ENCODE measurements at places on chromosomes 1 and 21.
A peak's percentile ranks its signal among the peaks of the same experiment; 100 is the strongest.

DNA sequence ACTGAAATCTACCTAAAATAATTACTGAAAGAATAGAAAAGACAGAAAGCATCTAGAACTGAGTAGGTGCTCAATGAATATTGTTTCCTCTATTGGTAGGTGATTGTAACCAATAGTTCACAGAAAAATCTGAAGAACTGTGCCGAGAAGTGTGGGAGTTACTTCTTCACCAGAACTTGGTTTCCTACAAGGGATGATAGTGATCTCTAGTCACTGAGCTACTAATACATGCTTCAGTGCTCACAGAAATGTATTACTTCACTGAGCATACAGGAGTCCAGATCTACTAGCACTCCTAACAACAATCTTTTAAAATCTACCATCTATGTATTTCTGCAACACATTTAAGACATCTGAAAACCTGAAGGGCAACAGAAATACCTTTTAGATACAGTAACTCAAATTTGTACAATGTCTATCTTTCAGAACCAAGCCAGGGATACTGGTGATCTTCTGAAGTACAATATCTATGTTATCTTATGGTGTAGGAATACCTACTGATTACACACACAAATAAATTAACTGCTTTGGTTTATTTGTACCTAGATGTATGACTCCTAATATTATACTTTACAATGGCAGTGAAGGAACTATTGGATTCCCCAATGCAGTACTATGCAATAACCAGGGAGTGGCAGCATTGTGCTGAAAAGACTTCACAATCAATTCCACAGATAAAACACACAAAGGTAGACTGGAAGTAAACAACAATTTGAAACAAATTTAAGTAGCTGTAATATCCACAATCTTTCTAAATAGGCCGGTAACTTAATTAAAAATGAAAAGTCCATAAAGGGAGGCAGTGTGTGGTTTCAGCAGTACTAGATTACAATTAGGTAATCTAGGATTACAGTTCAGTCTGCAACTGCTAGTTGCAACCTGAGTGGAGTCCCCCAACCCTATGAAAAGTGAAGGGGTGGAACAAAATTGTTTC, 243.0 kb downstream of the SLC45A1 start:
- no peak for DNase-seq

- no peak for DNase-seq
Observed at GRCh38 chr1:205321959-205322283, 376 bp upstream of the NUAK2 start.

GRCh38 chr1:156438278-156438987, 62.1 kb downstream of the MEF2D start:
- no peak for DNase-seq

- peak; percentile 98 for DNase-seq
Observed at GRCh38 chr1:9539165-9539828, at the start of gene SLC25A33. SLC25A33 (plus strand) TSS chr1:9539465; CDS start chr1:9539692, 227 bp downstream.

- no peak for DNase-seq
Observed at GRCh38 chr1:156593661-156593989, 2.0 kb downstream of the NAXE start.

DNA sequence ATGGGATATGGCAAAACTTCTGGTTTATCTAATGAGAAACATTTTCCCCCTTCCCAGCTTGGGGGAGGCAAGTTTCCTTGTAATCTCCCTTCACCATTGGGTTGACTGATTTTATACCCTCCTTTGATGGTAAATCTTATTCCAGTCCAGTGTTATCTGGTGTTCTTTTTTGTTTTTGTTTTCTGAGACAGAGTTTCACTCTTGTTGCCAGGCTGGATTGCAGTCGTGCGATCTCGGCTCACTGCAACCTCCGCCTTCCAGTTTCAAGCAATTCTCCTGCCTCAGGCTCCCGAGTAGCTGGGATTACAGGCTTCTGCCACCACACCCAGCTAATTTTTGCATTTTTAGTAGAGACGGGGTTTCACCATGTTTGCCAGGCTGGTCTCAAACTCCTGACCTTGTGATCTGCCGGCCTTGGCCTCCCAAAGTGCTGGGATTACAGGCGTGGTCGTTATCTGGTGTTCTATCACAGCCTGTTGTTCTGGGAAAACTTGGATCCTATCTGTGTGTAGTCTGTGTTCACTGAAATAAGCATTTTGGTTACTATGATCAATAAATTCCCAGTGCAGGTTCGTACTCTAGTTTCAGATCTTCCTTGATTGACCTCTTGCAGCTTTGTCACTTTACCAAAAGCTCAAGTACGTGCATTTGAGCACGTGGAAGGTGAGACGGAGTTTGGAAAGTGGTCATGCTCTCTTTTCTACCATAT, 281.1 kb downstream of the NCAM2 start:
- DNase-seq = no peak

- DNase-seq = no peak
Observed at GRCh38 chr1:240188139-240188538, 96.5 kb downstream of the FMN2 start.

GRCh38 chr1:95041491-95042165, 31.1 kb downstream of the ALG14 start:
- DNase-seq = no peak

DNA sequence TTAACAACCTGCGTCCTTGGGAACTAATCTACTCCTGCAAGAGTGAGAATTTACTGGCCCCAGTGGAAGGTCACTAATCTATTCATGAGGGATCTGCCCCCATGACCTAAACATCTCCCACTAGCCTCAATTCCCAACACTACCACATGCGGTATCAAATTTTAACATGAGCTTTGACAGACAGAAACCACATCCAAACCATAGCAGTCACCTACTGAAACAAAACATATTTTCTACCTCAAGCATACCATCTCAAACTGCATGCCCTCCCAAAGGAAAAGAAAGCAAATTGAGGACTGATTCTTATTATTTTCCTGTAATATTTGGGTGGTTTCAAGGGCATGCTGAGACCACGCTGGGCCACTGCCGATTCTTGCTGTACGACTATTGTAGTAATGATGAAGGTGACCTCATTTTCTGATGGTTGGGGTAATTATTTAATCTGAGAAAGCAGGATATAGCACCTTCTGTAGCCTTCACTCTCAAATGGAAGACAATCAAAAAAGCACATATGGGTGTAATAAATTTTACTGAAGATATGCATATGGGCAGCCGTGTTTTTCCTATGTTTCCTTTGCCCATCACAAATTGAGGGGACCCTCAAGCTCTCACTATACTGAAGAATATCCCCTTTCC, 13.2 kb upstream of the GBP5 start:
- DNase-seq = no peak

DNA sequence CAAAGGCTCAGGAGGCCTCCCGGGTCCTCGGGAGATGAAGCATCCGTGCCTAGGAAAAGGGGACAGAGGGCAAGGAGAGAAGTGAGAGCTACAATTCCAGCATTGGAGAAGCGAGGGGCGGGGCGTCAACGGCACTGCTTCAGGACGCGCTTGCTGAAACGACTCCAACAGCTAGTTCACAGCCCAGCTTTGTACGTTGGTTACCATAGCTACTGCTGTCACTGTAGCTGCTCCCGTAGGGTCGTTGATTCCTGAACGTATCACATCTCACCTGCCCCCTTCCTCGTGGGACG, 63.1 kb downstream of the TOR1AIP2 start:
- DNase-seq = no peak

DNA sequence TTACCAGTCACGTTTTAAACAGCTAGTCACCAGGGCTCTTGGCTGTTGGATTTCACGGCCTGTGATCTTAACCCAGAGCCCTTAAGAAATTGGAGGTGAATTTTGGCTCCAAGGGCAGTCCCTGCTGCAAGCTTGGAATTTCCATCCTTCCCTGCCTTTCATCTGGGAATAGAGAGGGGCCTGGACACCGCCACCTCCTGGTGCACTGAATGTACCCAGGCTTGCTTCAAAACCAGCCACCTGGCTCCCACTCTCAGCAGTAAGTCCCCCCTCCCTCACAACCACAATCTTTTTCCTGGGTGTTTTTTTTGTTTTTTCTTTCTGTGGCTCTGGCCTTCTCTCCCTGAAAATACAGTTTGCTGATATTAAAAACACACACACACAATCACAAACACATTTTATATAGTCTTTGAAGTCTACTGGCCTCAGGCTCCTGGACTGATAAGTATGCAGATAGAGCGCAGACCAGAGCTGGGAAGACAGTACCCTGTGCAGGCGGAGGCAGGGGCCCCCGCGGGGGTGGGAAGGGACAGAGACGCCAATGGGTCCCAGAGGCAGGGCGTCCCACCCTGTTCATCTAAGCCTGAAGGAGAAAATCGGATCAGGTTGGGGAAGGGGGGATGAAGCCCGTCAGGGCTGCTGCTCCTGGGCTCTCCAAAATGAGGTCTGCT, 65.8 kb upstream of the IGSF21 start:
- no peak for DNase-seq

- DNase-seq = no peak
Observed at GRCh38 chr1:118947003-118947765, 41.0 kb downstream of the TBX15 start.

- no peak for DNase-seq
Observed at GRCh38 chr21:25398630-25399029, 208.7 kb downstream of the MRPL39 start.

- no peak for DNase-seq
Observed at GRCh38 chr1:175922254-175922881, 179.0 kb upstream of the TNR start.

DNA sequence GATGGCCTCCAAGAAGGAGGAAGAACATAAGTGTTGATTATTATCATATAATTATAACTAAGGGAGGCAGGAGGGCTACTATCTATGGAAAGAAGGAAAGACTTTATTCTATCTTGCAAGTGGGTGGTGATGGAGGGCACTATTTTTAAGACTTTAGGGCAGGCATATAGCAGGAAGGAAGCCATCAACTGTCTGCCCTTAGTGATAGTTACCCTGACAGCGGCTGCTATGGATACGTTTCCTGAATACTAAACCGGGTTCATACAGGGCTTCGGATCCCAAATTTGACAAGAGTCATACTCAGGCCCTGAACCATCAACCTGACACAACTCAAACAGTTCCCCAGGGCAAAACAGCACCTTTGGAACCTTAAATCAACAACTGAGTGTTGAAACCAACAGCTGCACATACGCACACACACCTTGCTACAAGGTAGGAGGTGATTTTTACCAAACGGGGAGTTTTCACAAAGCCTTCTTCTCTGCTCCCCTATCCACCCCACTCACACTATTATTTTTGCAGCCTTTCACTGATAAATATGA, 397.2 kb downstream of the OMA1 start:
- no peak for DNase-seq

- no peak for DNase-seq
Observed at GRCh38 chr1:198763298-198763714, 124.5 kb downstream of the PTPRC start.

- DNase-seq = no peak
Observed at GRCh38 chr1:167149793-167150491, 56.1 kb downstream of the STYXL2 start.

DNA sequence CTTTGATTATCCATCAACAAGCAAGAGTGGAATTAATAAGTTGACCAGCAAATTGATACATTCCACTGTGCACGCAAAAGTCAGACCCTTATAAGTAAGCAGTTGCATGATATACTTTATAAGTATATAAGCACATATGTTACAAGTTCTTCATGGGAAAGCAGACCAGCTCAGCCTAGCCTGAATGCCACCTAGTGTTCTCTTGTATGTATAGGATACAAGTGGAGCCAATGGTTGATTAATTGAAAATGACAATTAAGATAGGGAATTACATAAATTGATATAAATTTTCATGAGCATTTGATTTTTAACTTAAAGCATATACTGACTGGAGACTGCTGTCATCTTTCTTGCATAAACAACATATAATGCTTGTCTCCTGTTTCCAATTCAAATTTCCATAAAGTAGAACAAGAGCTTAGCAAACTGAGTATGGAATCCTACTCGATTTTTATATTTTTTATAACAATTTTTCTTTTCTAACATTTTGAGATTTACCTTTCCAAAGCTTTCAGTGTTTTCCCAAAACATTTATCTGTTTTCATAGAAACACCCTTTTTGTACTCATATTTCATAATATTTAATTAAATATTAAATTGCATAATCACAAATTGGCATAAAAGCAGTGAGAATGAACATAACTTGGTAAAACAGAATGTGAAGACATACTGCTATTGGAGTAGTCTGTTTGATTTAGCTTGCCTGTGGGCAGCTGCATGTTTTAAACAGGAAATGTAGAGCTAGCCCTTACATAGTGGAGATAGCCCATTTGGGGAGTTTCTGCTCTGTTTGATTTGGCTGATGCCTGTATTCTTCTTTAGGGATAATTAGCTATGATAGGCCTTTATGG, 62.8 kb downstream of the MAGI3 start:
- DNase-seq = no peak

DNA sequence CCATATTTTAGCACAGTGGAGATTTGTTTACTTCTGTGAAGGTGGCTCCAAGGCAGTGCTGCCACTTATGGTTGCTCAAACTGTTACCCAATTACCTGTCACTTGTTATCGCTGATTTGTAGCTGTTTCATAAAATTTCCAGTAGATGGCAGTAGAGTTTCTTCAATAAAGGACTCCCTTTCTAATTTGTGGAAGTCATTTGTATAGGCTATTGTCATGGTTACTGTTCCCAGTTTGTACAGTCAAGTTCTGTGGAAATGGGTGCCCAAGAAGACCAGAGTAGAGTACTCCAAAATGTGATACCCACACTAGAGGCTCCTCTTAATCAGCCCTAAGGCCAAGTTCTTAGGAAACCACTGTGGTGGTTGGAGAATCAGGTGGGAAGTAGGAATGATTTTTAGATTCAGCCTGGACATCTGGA, 186.1 kb downstream of the CLEC20A start:
- no peak for DNase-seq

GRCh38 chr21:45887120-45887611, 94.4 kb upstream of the COL6A1 start:
- no peak for DNase-seq

DNA sequence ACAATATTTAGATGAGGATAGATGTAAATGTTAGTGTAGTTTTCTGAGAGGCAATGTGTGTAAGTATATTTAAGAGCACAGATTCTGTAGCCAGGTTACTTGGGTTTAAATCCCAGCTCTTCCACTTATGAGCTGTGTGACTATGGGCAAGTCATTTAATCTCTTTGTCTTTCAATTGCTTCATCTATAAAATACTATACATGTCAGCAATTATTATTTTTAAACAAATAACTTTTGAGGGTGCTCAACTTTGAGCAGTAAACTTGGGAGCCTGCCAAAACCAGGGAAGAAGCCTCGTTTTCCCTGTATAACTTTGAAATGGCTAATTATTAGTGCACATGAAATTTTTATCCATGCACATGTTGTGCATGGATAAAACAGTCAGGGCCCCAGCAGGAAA, 222.8 kb downstream of the FOXD2 start:
- DNase-seq = no peak

DNA sequence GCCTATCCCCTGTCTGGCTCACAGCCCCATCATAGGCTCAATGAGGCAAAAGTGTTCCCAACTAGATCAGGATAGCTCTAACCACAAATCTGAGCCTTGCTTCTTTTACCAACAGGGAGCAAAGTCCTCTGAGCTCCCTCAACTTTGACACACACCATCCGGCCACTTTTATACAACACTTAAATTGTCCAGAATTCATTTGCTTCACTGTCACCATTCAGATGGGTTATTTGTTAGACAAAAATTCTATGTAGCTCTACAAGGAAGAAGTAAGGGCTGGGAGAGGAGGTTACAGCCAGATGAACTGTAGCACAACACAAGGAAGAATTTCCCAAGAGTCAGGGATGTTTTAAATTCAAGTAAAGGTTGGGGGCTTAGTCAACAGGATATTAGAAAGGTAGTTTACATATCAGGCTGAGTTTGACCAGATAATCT, 50.8 kb downstream of the TGFBR3 start:
- DNase-seq = no peak

GRCh38 chr1:56286956-56287355, 292.4 kb downstream of the PLPP3 start:
- no peak for DNase-seq

All from stimulated activated CD8-positive, alpha-beta memory T cell treated with anti-CD3 and anti-CD28 coated beads, Interleukin-7, amount 100 ng/mL, for 1 hour (primary cell).